Posterior vena cava (tissue), 2 donors: ENCODE measurements at places on chromosomes 4 and X. TPM values are rescaled to one million over a fixed set of nuclear protein-coding genes. Genes with fewer than 3 reads are reported as not detected.

- DNase-seq, result no peak
These were observed 395.0 kb downstream of the DTHD1 start for GRCh38 chr4:36676139-36677050.

DNA sequence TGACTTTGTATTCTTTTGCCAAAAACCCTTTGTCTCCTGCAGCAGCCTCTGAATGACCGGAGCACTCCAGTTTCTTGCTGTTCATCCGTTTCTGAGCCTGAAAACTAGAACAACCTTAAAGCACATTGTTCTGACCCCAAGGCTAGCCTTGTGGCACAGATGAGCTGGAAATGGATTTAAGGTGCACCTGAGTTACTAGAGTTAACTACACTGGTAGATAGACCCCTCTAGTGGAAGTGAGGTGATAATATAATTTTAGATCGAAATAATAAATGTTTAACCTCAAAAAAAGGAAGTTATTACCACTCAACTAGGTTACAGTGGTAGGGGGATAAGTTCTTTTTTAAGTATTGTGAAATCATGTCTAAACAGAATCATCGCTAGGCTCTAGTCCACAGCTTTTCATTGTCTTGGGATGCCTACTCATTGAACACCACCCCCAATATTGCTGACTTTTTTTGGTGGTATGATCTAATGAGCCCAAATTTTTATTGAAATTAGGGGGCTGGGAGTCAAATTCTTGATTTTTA is 2.7 kb downstream of the PLS3 start:
- no peak for DNase-seq

- no peak for DNase-seq
These were observed 68.9 kb downstream of the WNK3 start for GRCh38 chrX:54288968-54289367.

- DNase-seq, result no peak
These were observed 250.0 kb upstream of the NDST3 start for GRCh38 chr4:117784266-117784665.

GRCh38 chrX:13167481-13168231 is 123.2 kb upstream of the FAM9C start:
- no peak for DNase-seq

GRCh38 chr4:188409851-188410250 is 270.6 kb downstream of the TRIML1 start:
- DNase-seq, result no peak

- no peak for DNase-seq
These were observed 26.7 kb downstream of the STK32B start for GRCh38 chr4:5078009-5078408.

DNA sequence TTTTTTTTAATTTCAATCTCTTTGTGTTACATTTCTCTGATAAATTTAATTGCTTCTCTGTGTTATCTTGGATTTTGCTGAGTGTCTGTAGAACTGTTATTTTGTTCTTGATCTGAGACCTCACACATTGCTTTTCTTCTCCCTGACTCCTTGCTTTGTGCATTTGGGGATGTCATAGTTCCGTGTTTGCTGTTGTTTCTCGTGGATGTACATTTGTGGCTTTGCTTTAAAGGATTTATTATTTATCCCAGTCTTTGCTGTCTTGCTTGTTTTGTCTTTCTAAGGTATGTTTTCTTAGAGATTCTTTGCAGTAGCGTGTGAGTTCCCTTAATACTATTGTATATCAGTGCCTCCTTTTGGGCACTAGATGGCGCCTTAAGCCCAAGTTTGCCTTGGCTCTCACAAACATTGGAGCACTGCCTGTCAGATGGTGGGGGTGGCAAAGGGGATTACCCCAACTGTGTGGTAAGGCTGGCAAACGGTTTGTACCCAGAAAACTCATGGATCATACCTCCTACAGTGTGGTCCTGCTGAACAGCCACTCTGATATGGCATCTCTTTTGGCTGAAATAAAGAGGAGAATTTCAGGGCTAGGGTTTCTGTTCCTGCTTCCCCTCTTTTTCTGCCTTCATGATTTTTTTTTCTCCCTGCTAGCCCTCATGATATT is 96.4 kb downstream of the PGRMC2 start:
- DNase-seq, result no peak

DNA sequence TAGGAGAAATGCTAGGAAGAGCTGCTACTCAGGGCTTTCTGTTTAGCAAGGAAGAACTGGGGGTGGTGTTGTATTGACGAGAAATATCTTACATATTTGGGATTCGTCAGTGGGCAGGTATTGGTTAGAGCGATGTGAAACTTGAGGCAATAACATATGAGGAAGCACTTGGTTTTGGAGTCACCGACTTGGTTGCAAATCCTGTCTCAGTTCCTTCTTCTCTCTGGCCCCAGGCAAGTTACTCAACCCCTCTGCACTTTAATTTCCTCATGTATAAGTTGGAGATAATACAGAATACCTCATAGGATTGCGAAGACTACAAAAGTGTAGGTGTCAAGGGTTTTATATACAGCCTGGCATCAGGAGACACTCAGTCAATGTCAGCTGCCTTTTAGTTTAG is 34.1 kb downstream of the GPAT3 start:
- DNase-seq, result no peak

GRCh38 chrX:130079824-130080406 is 30.4 kb downstream of the ELF4 start:
- no peak for DNase-seq

DNA sequence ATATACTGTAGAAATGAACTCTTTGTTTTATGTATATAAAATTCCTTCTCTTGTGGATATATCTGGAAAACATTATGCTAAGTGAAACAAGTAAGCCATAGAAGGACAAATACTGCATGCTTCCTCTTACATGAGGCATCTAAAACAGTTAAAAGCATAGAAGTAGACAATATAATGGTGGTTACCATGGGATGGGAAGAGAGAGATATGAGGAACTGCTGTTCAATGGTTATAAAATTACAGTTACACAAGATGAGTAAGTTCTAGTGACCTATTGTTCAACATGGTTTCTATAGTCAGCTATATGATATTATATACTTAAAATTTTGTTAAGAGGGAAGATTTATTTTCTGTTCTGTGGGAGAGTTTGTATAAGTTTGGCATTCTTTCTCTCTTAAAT is 43.4 kb downstream of the HTRA3 start:
- DNase-seq, result no peak

DNA sequence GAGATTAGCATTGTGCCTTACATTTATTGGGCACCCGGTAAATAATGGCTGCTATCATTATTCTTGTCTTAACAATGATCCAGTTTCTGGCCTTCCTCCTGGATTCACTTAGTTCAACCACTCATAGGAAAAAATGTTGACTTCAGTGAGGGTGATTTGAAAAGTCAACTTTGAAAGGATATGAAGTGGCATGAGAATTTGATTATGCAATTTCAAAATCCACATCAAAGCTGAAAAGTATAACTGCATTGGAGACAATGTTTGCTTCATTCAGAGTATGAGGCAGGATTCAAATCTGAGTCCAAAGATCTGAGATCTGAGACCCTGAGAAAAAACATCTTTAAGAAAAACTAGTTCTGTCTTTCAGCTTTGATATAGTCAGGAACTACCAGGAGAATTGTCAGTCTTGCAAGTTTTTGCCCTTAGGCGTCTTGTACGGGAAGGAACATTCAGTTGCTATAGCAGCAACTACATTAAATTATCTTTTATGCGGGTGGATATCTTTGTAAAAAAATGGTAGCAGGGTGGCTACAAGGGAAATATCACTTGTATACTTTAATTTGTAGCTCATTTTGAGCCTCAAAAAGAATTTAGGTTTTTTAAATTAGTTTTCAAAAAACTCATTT is 587.5 kb upstream of the LCORL start:
- DNase-seq, result no peak

DNA sequence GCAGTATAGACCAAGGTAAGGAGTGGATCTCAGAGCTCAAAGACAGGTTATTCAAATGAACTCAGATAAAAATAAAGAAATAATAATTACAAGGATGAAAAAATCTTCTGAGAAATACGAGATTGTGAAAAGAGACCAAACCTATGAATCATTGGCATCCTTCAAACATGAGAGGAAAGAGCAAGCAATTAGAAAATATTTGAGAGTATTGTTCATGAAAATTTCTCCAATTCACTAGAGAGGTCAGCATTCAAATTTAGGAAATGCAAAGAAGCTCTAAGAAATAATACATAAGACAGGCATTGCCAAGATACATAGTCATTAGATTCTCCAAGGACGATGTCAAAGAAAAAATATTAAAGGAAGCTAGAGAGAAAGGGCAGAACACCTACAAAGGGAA is 93.5 kb upstream of the GALNTL6 start:
- DNase-seq, result no peak

DNA sequence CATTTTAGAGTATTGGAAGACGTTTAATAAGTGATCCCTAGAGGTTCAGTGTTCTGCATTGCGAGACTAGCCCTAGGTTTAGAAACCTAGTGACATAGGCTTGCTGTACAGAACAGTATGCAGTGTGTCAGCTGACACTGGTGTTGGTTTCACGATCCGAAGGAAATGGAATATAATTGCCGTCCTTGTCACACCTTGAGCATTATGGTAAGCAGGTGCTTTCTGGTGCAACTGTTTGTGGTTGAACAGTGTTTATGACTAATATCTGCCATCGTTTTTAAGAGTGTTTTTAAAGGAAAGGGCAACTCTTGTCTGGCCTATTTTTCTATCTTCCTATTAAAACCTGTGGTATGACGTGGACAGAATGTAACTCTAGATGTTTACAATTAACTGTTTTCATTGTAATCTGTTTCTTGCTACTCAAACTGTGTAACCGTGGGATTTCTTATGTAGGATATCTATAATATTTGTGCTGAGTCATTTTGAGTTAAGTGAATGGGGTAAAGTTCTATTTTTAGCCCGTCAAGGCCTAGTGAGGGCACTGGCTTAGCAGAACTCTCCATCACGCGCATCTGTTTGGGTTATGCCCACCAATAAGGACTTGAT is 53.8 kb upstream of the TBC1D14 start:
- DNase-seq, result no peak

DNA sequence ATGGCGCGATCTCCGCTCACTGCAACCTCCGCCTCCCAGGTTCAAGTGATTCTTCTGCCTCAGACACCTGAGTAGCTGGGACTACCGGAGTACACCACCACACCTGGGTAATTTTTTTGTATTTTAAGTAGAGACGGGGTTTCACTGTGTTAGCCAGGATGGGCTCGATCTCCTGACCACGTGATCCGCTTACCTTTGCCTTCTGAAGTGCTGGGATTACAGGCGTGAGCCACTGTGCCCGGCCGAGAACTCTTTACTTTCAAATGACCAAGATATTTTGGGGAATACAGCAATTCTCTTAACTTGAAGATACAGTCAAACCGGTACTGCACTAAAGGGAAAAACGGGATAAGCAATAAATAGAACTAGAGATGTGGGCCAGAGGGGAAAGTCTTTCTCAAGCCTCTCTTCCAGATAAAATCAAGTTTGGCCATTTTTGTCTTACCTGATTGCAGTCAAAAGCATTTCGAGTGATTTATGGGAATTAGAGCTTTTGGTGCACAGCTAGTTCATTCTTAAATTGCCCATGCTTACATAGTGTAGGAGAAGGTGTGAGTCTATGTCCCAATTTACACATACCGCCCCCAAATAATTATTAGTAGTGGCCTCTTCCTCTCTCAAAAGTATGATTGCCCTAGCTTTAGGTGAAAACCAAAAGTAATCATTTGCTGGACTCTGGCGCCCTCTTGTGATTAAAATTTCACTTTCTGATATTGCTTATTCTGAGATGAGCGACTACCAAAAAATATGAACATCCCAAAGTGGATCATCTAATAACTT is 53.2 kb upstream of the ABCG2 start:
- no peak for DNase-seq

GRCh38 chr4:128291096-128291495 is 3.5 kb upstream of the PGRMC2 start:
- no peak for DNase-seq

DNA sequence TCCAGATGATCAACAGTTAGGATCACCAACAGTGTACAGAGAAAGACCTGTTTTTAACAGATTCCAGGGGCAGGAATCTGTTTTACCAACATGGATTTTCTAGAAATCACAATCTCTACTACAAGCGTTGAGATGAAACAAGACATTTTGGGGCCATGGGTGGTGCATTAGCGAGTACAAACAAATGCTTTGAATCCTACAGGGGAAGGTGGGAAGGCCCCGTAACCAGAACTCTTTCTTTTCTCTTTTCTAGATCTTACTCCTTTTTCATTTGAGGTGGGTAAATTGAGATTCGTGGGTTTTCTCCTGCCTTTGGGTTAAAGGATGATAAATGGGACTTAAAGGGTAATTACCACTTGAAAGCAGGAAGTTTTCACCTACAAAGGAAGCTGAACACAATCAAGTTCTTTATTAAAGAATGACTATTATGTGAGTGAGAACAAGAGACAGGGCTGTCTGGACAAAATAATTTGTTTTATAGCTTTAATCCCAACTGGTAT is 189.9 kb upstream of the ANXA3 start:
- DNase-seq, result no peak

The ATP10D gene
- total RNA-seq, result 26.3 TPM

The SSX1 gene
- total RNA-seq, result not detected

The IL15 gene
- total RNA-seq, result 3.7 TPM

The HCFC1 gene
- 44.6 TPM for total RNA-seq

The METAP1 gene
- total RNA-seq, result 43.3 TPM

The SMIM10L2A gene
- total RNA-seq, result 0.42 TPM

The NSUN7 gene
- 0.65 TPM for total RNA-seq

The UBA1 gene
- total RNA-seq, result 179 TPM

The RHOXF2B gene
- total RNA-seq, result not detected

The DGKK gene
- not detected for total RNA-seq
